Fibroblast of pulmonary artery (primary cell): ENCODE measurements at places on chromosomes 1 and 21.

GRCh38 chr1:45886229-45886628 is 82.8 kb downstream of the MAST2 start:
- no peak for DNase-seq

DNA sequence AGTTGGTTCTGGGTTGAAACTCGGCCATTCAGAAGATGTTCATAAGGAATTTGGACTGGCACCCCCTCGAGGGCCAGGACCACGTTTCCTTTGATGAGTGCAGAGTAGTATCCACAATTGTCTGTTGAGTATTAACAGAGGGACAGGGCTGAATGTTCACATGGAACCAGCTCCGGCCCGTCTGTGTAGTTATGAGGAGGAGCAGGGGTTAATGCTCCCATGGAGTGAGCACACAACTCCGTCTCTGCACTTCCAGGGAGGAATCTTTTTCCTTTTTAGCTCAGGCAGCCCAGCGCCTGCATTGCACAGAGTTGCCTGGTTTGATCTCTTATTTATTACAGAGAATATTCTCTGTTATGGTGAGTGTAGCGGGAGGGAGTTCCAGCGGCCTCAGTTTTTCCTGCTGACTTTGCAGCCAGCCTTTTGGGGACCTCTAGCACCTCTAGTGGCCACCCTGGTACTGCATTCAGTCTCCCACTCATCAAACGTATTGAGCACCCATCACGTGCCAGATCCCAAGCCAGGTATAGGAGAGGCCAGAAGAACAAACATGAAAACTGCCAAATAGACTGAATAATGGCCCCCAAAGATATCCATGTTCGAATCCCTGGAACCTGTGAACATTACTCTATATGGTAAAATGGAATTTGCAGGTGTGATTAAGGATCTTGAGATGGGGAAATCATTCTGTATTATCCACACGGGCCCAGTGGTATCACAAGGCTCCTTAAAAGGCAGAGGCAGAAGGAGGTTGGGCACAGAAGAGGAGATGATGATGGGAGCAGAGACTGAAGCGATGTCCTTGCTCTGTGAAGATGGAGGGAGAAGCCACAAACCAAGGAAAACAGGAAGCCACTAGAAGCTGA is 167.7 kb upstream of the CSF3R start:
- DNase-seq = peak; percentile 55

DNA sequence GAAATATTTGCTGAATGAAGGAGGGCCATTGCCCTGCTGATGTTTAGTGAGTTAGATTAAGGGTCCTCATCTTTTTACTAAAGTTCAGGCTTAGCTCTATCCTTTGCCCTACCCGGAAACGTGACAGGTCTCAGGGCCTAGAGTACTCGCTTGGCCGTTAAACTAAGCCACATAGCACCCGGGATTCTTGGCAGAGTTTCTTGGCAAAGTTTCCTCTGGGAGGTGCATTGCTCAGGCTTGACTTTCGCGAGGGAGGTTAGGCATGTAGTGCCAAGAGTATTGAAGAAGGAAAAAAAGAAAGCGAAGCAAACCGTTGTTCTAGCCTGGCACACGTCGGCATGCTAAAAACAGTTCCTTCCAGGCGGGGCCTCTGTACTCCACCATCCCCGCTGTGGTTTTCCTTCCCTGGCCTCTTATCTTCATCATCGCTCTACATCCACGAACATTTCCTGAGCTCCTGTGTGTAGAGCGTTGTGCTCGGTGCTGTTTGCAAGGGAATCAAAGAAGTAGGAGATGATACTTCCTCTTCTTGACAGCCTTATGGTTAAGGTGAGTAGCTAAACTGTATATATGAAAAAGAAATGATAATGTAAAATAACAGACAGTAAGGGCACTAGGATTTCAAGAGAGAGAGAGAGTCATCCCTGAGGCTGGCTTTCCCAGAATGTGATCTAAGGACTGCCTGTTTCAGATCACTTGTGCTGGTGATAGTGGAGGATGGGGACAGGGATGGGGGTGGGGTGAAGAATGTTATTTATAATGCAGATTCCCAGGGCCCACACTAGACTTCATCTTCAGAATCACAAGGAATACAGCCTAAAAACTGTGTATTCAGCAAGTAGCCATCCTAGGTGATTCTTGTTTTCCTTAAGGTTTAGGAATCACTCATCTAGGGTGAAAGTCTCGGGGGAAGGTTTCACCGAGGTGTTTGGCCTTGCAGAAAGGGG is 18.8 kb downstream of the RNF220 start:
- peak; percentile 86 for DNase-seq

GRCh38 chr21:45325206-45326168 is 37.8 kb upstream of the POFUT2 start:
- DNase-seq = no peak

GRCh38 chr1:156559797-156560385 is 12.5 kb downstream of the IQGAP3 start:
- DNase-seq = no peak

DNA sequence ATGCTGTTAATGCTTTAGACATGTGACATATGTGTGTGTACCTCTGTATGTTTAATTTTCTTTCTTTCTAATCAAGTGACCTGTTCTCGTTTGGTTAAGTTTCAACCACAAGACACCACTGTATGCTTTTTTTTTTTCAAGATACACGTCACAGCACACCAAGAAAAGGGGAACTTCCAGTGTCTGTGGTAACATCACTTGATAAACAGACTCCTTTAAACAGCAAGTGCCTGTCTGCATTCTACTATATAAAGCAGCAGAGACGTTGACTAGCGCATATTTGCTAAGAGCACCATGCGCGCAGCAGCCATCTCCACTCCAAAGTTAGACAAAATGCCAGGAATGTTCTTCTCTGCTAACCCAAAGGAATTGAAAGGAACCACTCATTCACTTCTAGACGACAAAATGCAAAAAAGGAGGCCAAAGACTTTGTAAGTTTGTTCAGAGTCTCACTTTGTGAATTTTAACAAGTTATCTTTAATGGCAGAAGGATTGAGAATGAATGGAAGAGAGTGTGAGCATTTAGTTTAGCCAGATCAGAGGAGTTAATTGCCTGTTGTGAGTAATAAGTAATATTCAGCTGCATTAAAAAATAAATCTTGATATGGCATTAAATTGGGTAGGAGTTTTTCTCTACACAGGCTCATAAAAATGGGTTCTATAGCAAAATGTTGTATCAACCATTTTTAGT is at the start of gene RGS1:
Gene RGS1, plus strand, starts transcription at position 275 of the 691 bp plus-strand sequence. Its CDS starts 20 bp downstream, at position 295.
- no peak for DNase-seq

GRCh38 chr1:87058343-87058649 is 143.9 kb downstream of the HS2ST1 start:
- no peak for DNase-seq

GRCh38 chr1:237166593-237167101 is 124.7 kb downstream of the RYR2 start:
- no peak for DNase-seq
